ENCODE measurements at places on chromosomes 11 and 22.
A peak's percentile ranks its signal among the peaks of the same experiment; 100 is the strongest.

DNA sequence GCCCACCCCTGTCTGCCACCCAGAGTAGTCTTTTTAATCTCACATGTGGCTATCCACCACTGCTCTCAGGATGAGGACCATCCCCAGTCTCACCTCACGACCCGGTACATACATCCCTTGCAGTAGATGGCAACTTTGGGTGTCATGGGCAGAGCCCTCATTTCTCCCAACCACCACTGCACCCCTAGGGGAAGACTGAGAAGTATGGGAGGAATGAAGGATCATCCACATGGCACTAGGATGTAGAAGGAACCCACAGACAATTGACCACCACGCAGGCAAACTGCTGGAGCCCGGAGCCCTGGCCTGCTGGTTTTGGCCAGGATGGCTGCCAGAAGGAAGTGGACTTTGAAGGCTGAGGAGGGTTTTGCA lies 1.9 kb upstream of the SCARF2 start:
- DNase-seq: peak; percentile 29

- no peak for DNase-seq
Observed at GRCh38 chr11:125995313-125995712, 49.5 kb downstream of the VSIG10L2 start.

DNA sequence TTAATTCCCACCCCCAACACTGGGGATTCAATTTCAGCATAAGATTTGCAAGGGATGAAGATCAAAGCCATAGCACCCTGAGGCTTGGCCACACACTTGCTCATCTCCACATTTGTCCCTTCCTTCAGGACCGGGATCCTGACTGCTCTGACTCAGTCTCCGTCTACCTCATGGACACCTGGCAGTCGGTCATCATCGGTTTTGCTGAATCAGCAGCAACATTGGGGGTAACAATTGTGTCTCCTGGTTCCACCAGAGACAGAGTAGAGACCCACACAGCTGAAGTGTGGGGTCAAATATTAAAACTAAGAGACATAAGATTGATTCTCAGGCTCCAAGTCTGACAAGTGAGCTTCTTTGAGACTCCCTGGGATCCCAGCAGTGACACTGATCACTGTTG lies 34.6 kb downstream of the GGTLC2 start:
- no peak for DNase-seq

DNA sequence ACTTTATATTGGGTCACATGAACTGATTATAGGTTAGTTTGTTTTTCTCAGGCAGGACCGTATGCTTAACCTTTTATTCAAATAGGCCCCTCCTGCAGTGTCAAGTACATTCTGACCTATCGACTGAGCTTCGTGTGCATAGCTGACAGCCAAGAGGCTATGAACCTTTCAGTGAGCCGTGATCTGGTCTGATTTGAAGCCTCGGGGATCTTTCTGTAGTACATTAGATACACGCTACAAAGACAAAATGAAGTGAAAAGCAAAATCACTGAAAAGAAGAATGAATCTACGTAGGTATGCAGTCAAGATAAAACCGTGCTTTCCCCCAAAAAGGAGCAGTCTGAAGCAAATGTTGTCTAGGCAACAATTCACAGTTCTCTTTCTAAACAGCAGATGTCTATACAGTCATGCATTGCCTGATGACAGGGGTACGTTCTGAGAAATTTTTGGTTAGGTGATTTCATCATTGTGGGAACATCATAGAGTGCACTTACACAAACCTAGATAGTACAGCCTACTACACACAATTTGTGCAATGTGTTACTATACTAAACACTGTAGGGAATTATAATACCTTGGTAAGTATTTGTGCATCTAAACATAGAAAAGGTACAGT lies 18.1 kb downstream of the JHY start:
- no peak for DNase-seq

DNA sequence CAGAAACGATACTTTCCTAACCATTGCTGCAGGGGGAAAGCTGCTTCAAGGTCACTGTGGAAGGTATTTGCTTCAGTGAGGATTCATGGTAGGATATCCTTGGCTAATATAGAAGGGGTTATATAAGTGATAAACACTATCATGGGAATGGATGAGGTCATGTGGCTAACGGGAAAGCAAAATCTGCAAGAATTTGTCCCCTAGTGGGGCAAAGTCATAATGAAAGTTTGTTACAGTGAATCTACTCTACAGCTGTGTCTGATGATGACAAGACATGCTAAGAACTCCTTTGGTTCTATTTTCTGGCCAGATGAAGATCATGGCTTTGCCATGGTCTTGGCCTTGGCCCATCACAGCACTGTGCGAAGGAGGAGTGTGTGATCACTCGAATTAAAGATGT lies 13.8 kb downstream of the MMP20 start:
- DNase-seq: no peak

- peak; percentile 63 for DNase-seq
Observed at GRCh38 chr11:116731097-116731761, 41.6 kb downstream of the BUD13 start.

- DNase-seq: peak; percentile 56
Observed at GRCh38 chr11:64755681-64756361, 4.0 kb downstream of the PYGM start.

DNA sequence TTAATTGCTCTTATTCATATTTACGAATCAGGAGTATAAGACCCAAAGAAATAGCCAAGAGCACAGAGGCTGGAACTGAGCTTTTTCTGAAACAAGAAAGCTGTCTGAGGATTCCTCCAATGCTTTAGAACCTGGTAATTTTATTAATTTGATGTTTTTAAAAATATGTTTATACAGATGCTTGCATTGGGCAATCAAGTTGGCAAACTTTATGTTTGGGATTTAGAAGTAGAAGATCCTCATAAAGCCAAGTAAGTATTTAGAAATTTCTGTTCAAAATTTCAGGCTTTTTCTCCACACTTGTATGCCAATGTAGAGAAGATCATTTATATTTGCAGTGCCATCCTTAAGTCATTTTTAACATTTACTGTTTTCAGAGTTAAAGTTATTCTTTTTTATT lies 24.3 kb upstream of the HIKESHI start:
- no peak for DNase-seq

DNA sequence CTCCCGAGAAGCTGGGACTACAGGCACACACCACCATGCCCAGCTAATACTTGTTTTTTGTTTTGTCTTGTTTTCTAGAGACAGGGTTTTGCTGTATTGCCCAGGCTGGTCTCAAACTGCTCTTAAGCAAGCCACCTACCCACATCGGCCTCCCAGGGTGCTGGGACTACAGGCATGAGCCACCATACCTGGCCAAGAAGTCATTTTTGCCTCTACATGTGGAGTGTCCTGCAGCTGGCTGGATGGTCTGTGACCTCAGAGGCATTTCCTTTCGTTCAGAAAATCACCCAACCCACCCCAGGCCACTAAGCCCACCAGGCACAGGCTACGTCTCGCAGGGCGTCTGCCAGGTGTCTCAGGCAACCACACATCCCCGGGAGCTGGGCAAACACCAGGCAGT lies 12.8 kb downstream of the SHANK2 start:
- no peak for DNase-seq

DNA sequence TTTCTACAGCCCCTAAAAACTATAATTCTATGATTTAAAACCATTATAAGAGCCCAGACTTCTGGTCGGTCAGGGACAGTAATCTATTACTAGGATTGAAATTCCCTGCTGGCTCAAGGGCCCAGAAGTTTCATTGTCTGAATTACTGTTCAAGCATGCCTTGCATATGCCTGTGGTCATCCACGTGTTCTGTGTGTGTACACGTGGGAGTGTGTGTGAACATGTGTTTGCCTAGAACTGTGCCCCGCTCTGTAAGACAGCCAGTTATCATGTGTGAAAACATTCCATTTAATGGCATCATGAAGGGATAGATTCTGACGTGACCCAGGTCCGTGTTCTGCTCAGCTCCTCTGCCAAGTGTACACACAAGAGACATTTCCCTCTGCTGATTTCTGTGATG lies 189.3 kb upstream of the NECTIN1 start:
- DNase-seq: no peak

DNA sequence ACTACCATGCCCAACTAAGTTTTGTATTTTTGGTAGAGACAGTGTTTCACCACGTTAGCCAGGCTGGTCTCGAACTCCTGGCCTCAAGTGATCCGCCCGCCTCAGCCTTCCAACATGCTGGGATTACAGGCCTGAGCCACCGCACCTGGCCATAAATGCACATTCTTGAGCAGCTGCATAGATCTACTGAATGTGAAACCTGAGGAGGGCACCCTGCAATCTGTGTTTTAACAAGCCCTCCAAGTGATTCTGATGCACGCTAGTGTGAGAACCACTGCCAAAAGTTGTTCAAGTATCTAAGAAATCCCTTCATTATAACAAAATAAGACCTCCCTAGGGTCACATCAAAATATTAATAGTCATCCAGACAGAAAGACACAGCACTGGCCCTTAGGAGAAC lies 89.3 kb downstream of the RDX start:
- DNase-seq: no peak

- DNase-seq: no peak
Observed at GRCh38 chr11:41943656-41944055, 484.2 kb upstream of the LRRC4C start.

DNA sequence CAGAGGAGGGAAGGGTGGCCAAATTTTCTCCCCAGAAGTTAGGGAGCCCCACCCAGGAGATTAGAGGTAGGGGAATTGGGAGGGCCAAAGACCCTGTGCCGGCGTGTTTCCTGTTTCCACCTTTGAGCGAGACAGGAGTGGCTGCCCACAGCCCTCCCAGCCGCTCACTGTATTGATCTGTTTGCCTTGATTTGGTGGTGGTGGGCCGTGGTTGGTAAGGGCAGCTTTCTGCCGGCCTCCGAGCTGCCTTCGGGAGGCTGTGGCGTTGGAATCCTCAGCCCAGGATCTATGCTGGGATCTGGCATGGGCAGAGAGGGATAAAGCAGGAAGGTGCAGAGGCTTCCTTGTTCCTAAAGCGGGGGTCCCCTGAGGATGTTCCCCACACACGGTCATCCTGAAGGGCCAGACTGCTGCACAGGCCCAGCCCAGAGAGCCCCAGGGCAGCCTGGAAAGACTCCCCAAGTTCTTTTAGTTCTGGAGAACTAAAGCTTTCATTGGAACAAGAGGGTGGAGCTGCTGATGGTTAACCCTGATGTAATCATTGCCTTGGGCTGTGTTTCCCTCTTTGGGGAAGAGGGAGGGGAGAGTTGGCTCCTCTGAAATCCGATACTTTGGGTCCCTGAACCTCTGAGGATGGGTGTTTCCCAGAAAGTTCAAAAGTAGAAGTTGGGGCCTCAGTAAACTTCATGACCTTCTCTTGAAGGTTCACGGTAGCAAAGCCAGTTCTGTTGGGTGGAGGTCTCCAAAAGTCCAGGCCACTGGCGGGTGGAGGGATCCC lies 7.2 kb downstream of the FAM83F start:
- no peak for DNase-seq

DNA sequence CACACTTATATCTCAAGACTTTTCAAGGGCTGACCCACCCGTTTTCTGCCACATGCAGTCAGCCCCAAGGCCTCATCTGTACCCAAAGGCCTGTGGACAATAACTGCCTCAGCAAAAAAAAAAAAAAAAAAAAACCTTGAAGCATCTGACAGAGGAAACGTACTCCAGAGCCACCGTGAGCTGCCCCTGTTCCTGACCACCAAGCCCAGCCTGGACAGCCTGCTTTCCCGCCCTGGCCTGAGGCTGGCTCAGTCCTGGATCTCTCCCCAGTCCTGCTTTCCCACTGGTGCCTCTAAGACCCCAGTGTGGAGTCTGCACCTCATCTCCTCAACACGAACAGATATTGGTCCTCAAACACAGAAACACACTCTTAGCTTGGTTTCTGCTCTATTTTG lies 66.5 kb downstream of the SLC35F2 start:
- DNase-seq: no peak

DNA sequence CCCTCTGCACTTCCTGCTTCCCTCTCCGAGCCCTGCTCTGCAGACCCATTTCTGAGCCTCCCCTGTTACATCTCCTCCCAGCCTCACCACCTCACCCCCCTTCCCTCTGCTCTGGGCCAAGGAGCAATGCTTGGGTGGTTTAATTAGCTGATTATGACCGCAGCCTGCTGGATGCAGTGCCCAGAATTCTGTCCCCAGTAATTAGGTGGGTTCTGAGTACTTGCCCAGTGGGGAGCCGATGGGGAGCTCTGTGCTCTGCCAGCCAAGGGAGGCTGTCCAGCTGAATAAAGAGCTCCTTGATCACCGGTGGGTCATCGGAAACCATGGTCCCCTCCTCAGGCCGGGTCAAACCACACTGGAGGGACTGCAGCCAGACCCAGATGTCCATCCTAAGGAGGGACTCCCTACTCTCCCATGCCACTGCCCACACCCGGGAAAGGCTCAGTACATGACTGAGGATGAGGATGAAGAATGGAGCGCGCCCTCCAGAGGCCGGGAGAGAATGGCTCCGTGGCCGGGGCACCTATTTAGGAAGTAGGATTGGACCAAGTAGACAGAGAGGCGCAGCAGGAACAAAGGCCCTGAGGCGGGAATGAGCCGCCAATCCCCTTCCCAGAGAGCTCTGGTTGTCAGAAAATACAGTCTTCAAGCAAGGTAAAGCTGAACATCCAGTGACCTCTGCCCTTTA lies 9.1 kb downstream of the ARRB1 start:
- no peak for DNase-seq

DNA sequence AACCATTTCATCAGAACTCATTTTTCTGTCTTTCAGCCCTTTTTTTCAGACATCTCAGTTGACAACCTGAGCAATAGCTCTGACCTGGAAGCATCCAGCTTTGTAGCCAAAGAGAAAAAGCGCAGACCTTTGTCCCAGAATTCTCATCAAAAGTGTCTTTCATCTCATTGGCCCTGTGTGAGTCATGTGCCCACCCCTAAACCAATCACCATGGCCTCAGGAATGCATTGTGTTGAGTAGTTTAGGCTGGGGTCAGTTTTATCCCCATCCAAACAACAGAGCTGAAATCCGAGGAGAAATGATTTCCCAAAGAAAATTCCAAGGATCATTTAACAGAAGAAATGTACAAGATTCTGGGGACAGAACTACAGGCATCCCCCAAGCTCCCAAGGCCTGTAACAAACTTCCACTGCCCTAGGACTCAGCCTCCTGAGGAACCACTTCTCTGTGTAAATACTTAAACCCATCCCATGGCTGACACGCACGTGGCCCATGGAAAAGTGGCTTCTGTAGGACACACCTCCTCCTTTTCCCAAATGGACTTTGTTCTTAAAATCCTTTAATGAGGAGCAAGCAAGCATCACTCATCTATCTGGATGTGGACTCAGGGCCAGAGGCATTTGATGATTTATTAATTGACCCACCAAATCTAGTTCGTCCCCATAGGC lies 429.0 kb downstream of the SOX6 start:
- DNase-seq: no peak

DNA sequence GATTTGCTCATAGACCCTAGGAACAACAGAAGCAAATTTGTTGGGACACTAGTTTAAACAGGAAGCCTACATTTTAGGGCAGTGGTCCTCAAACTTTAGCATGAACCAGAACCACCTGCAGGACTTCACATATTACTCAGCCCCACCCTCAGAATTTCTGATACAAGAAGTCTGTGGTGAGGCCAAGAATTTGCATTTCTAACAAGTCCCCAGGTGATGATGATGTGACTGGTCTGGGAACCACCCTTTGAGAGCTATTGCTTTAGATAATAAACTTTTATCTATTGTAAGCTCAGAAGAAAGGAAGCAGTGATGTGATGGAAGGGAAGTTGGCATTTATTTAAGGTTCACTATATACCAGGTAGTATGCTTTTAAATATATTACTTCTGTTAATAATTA lies 194.0 kb downstream of the FAM181B start:
- DNase-seq: no peak

Measured in cardiac septum (tissue), 1 donor.